ENCODE measurements at places on chromosomes 7 and 10.

DNA sequence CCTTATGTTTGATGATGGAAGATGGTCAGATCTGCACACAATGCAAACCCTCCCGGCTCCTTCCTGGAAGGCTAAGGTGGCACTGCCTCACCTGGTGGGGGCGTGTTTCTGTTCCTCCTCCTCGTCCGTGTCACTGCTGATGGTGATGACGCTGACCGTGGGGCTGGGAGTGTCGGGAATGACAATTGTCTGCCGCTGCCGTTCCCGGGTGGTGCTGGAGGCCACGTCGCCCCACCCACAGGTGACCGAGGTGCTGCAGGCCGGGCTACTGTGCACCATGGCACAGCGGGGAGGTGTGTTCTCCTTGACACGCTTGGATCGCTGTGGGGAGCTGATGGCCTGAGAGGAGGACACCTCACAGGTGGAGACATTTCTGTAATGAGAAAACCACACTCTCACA, 73.1 kb downstream of the CLEC2L start:
- no peak for DNase-seq

DNA sequence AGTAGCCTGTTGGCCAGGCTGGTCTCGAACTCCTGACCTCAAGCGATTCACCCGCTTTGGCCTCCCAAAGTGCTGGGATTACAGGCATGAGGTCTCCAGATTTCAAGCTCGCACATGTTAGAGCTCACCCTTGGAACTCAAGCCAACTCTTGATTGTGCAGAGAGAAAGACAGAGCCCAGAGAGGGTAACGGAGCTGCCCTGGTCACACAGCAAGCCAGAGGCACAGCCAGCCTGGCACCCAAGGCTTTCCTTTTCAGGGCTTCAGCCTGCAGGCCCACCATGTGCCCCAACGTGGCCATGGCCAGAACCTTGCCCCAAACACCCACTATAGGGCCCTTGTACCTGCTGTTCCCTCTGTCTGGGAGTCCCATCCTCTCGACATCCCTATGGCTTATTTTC, 49.1 kb upstream of the CUX1 start:
- DNase-seq: no peak

- no peak for DNase-seq
Measured at GRCh38 chr10:101489355-101489754, 98.7 kb downstream of the POLL start.

GRCh38 chr10:404346-404745, 269.1 kb downstream of the ZMYND11 start:
- peak; percentile 77 for DNase-seq

DNA sequence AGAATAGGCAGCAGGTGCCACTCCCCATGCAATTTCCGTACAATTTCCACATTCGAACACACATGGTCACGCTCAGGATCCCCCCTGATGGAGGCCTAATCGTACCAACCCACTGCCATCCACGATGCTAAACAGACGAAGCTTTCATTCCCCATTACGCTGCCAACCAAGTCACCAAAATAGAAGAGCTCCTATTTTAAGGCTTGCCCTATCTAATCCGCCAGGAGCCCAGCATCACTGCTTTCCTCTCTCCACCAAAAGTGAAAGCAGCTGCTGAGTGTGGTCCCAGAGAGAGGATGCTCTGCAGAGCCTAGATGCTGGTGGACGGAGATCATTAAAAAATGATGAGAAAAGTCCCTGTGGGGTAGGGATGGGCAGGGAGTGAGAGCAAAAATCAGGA, 43.3 kb downstream of the HSPA12A start:
- DNase-seq: no peak

GRCh38 chr10:103145860-103146466, 47.1 kb downstream of the NT5C2 start:
- peak; percentile 93 for DNase-seq

DNA sequence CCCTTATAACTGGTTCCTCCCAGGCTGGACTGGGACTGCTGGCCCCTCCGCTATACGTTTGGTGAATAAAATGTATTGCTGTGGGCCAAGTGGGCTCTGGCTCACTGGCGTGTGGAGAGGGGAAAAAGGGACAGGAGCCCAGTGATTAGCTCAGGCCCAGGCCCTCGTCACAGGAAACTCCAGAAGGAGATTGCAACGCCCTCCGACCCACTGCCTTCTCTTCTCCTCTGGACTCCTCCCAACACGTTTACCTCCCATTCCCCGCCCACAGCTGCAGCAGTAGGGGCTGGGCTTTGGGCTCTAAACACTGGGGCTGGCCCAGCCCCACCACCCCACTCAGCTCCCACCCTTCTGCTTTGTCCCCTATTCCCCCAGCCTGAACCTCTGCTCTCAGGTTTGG, 173.9 kb downstream of the NEURL1 start:
- DNase-seq: no peak

DNA sequence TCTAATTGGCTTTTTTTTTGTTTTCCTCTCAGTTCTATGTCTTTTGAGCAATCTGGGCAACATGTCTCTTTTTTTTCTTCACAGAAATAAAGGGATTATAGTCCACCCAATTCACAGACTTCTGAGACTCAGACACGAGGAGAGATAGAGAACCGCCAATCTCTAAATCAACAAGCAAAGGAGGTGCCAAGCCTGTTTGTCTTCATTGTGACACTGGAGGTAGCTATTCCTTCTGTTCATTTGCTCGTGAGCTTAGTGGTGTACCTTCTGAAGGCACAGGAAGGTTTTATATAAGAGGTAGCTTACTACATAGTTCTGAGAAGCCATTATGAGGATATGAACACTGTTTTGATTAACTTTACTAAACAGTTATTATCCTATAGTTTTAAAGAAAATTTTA, 6.1 kb downstream of the EPHB6 start:
- no peak for DNase-seq

DNA sequence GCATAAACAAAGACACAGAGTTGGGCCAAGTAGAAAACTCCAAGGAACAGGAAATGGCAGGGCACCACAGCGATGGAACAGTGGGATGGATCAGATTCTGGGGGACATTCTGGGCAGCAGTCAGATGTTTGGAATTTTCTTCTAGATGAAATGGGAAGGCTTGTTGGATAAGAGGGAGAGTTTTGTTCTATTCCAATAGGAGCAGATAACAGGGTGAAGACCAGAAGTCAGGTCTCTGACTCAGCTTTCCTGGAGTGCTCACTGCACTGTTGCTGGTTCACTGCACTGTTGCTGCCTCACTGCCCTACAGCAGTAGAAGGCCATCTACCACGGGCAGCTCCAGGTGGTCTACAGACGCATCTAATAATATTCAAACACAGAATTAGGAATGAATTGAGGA, 135.6 kb downstream of the ATE1 start:
- no peak for DNase-seq

DNA sequence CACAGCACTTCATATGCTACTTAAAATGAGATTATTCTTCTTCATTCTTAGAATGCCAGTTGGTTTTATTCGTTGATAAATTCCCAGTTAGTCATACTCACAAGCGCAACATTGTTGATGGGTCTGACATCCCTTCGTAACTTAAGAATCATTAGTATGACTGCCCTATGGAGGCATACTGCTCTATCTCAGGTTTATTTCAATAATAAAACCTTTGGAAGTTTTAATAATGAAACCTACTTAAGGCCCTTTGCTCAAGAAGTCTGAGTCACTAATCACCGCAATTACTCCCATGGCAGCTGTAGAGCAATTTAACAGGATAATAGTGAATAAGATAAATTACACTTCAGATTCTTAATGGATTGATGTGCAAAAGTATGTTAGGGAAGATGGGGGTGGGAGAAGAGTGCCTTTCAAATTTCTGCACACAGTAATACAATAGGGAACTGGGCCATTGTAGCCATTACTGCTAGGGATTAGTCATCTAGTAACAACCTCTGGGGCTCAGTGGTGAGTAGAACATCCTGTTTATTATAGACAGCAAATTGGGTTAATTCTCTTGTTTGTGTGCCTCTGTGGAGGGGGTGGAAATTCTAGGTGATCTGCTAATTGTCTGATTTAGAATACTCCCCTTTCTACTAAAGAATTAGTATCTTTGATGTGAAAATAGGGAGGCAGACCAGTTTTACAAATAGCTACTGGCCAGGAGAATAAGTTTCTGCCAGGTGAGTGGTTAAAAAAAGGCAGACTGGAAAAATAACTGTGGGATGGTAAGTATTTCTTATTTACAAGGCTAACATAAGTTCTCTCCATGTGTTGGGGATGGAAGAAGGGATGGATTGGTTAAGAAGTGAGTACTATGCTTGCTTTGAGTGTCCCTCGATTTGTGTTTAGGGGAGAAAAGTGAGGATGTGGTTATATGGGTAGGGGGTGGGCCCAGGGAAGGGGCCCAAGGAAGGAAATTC, 74.5 kb upstream of the VKORC1L1 start:
- DNase-seq: no peak

- no peak for DNase-seq
Measured at GRCh38 chr10:98328163-98328562, 60.2 kb upstream of the LOXL4 start.

GRCh38 chr10:98096316-98096715, 38.1 kb upstream of the R3HCC1L start:
- no peak for DNase-seq

DNA sequence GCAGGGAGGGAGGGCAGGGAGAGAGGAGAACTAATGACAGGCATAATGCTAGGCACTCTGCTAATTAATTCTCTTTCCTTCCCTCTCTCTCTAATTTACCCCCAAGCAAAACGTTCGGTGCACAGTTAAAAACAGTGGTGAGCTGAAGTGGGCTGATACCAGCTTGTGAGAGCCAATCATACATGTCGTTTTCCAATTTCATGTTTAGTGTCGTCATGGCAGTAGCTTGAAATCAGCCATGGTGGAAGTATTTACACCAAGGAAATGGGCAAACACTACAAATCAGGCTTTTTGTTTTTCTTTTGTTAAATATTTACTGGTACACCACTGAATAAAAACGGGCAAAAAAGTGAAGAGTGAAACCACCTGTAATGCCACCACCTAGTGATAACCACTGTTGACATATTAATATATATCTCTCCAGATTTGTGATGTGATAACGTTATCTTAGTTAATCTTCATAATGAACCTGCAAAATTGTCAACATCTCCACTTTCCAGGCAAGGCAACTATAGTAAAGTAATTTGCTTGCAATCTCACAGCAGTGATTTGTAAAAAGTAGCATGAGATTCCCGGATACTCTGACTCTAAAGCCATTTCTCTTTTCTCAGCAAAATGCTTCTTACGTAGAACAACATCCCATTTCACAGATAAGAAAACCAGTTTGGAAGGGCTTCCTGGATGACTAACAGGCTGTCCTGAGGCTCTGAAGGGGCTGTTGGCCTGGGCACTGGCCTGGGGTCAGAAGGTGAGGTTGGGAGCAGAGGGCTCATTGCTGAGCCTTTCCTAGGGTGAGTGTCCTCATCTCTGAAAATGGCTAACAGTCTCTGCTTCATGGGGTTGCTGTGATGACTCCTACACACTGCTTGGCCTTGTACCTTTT, 83.7 kb downstream of the ATXN7L1 start:
- DNase-seq: no peak

GRCh38 chr10:1729751-1730150, 7.6 kb downstream of the ADARB2 start:
- DNase-seq: no peak

DNA sequence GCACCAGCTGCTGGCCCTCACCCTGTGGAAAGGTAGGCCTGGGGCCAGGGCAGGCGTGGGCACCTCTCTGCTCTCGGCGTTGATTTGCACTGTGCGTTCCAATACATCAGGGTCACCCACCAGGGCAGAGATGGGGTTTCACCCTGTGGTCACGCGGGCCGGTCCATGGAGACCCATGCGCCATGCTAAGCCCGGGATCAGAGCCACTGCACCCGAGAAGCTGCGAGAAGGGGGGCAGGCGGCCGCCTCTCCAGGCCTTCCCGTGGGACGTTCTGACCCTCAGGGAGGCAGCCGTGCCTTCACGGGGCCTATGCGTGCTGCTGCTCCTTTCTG, 11.1 kb downstream of the GET4 start:
- DNase-seq: no peak

- no peak for DNase-seq
Measured at GRCh38 chr10:101848894-101849351, 5.3 kb upstream of the KCNIP2 start.

All from AG09319 (cell line).